ENCODE measurements at places on chromosomes 6 and 20.

DNA sequence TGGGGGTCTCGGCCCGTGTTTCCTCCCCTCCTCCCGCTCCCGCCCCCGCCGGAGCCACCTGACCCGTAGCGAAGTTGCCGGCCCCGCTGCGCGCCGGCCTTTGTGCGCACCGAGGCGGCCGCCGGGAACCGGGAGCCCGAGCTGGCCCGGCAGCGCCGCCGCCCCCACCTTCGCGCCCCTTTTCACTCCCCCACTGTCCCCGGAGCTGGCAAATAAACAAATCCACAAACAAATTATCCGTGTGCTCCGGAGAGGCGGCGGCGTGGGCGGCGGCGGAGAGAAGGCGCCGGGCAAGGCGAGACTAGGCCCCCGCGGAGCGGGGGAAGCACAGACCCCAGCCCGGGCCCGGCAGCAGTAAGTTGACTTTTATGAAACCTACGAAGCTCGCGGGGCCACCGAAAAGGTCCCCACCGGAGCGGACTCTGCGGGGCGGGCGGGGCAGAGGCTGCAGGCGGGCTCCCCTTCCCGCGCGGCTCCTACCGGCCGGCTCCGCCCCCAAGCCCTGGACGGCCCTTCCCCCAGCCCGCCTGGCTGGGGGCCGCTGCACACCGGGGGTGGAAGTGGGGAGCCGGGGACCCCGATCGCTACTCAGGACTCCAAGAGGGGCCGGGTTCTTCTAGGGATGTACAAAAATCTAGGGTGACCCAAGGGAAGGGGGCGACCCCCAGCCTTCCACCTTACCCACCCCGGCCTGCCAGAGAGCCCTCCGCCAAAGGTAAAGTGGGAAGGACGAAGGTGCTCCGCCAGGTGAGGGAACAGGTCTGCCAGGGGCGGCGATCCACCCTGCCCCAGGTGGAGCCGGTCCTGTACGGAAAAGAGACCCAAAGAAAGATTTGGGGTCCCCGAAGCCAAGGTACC lies 40.7 kb downstream of the YTHDF1 start:
- DNase-seq, result no peak

- DNase-seq, result no peak
Observed at GRCh38 chr6:170282512-170283158, 8.2 kb downstream of the DLL1 start.

DNA sequence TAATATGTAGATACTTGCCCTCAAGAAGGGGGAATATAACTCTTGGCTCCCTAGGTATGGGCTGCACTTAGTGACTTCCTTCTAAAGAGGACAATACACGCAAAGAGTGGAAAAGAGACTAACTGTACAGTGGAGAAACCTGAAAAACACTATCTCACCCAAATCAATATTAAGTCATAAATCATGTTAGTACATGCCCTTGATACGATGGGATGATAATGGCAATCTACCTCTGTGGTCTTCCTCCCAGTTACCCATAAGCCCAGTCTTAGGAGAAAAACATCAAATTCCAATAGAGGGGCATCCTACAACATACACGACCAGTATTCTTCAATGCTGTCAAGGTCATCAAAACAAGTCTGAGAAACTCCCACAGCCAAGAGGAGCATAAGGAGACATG lies 1.3 kb downstream of the TRIM26 start:
- DNase-seq, result no peak

DNA sequence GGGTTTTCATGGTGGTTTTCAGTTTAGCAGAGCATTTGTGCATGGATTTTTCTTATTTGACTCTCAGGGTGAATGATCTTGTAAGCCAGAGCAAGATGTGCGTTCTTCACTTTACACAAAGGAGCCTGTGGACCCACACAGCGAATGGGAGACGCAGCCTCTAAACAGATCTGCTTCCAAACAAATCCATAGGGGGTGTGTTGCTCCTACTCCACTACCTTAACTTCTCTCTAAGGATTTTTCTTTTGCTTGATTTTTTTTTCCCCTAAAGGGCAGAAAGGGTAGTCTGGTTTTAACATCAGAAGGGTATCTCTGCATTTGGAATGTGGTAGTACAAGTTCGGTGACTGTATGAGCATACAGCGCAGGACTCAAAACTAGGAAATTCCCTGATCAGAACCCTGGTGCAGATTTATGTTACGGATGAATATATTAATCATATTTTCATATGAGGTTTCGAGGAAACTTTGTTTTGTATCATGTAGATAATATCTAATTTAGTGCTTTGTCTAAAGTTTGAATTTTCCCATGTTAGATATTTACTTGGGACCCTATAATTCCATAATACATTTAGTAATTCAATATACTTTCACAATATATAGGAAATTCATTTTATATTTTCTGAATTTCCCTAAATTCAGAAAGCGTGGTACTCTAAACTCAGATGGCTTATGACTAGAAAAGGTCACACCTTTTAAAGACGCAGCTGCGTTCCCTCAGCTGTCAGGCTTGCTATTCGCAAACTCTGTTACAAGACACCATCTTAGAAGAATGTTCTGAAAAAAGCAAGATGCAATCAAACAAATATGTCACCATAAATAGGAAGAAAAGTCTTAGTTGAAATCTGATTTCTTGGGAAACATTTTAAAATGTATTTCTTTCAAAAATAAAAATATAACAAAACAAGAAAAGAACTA lies 196.9 kb downstream of the TMEM242 start:
- DNase-seq, result no peak

- no peak for DNase-seq
Observed at GRCh38 chr20:53149890-53150205, 177.7 kb downstream of the TSHZ2 start.

GRCh38 chr6:83708546-83708969 lies 343 bp downstream of the SNAP91 start:
- DNase-seq, result no peak

- no peak for DNase-seq
Observed at GRCh38 chr6:16404456-16404855, 166.1 kb downstream of the GMPR start.

GRCh38 chr6:30754631-30755030 lies 10.3 kb upstream of the IER3 start:
- DNase-seq, result no peak

- DNase-seq, result no peak
Observed at GRCh38 chr6:161547617-161548016, 273.8 kb upstream of the AGPAT4 start.

GRCh38 chr6:109429496-109429895 lies 10.9 kb downstream of the PPIL6 start:
- DNase-seq, result no peak

DNA sequence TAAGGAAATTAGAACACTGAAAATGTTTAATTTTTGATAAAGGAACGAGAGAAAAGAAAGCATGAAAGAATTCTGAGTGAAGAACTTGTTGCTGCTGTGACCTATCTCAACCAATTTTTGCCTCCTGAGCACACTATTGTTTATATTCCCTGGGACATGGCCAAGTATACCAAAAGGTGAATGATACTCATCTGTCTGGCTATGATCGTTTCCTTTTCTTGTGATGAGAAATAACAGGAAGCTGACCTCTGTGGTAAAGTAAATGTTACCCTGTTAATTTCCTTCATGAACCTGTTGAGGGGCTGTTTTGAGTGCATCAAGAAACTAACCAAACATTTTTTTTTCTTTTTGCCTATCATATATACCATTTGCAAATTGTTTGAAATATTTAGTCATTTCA lies 69.1 kb downstream of the FIG4 start:
- DNase-seq, result no peak

- DNase-seq, result no peak
Observed at GRCh38 chr6:46078294-46078693, 51.5 kb upstream of the ENPP4 start.

DNA sequence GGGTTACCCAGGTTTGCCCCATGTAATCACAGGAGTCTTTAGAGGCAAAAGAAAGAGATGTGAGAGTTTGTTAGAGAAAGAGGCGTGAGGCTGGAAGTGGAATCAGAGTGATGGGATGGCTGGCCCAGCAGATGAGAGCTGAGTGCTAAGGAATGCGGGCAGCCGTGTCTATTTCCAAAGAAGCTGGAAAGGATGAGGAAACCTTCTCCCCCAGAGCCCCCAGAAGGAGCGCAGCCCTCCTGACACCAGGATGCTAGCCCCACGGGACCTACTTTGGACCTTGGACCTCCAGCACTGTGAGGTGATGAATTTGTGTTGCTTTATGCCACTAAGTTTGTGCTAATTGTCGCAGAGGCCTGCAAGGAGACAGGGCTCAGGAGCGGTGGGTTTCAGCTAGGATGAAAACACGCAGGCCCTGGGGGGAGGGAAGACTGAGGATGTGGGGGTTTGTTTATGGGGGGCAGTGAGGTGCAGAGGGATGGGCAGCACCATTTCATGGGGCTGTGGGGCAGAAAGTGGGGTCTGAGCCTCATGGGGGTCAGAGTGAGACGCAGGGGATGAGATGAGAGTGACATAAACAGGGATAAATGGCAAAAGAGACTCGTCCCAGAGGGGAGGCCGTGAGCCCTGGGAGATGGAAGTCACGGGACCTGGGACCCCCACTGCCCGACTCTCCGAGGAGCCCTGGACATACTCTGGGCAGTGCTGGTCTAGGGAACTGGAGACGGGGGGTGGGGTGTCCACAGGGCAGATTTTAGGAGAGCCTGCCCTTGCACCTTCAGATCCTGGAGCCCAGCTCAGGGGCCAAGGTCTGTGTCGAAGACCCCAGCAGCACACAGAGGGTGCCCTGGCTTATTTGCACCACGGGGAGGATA lies 160.2 kb downstream of the NFATC2 start:
- no peak for DNase-seq

GRCh38 chr6:143390278-143390677 lies 60.2 kb downstream of the ADAT2 start:
- DNase-seq, result no peak

DNA sequence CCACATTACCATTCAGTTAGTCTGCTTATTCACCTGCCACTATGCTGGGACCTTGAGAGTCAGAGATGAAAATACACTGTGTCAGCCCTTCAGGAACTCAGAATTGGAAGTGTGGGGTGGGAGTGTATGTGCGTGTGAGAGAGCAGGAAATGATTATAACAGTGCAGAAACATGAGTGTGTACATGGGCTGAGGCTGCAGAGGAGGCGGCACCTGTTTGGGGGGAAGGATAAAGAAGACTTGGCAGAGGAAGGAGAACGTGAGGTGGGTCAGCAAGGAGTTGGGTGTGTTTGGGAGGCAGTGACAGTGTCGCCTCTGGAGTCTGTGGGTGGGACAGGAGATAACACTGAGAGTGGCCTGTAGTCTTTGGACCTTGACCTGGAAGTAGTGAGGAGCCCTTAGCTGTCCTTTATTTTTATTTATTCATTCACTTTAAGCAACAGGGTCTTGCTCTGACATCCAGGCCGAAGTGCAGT lies 3.1 kb downstream of the CHMP4B start:
- DNase-seq, result no peak

GRCh38 chr6:146944809-146945208 lies 259.4 kb upstream of the STXBP5 start:
- DNase-seq, result no peak

- no peak for DNase-seq
Observed at GRCh38 chr6:79066330-79066729, 11.7 kb downstream of the PHIP start.

DNA sequence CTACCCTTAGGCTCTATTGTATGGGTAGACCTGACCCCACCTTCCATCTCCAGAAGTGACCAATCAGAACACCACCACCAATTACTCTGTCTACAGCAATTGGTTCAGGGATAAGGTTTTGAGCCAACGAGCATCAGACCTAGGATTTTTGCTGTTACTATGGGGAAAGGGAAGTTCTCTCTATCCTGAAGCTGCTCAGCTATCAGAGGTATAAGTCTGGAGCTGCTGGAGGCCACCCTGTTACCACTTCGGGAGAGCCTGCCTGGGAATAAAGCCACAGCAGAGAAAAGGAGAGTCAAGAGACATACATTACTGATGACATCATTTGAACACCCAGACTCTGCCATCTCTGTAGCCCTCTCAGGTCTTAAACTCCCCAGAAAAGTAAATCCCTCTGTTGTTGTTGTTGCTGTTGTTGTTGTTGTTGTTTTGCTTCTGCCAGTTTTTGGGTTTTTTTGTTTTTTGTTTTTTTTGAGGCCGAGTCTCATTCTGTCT lies 94.5 kb downstream of the PREX1 start:
- no peak for DNase-seq

GRCh38 chr20:11853359-11853758 lies 64.3 kb upstream of the BTBD3 start:
- no peak for DNase-seq

- DNase-seq, result no peak
Observed at GRCh38 chr6:127918506-127919427, 17.9 kb upstream of the THEMIS start.

DNA sequence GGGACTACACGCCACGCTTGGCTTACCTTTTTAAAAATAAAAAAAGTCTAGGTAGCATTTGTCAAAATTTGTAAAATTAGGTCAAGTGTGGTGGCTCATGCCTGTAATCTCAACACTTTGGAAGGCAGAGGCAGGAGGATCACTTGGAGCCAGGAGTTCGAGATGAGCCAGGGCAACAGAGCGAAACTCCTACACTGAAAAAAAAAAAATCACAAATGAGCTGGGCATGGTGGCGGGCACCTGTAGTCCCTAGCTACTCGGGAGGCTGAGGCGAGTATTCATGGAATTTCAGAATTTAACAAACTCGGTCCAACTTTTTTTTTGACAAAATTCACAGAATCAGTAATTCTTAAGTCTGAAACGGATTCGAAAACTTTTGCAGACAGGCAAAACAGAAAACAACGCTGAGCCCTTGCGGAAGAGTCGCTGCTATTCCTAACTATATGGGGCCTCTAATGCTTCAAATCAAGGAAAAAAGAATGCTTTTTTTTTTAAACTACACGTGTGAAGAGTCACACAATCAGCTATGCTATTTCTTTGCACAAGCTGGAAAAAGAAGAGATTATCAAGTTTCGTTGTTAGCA lies 62.9 kb downstream of the GTF2H5 start:
- DNase-seq, result no peak

DNA sequence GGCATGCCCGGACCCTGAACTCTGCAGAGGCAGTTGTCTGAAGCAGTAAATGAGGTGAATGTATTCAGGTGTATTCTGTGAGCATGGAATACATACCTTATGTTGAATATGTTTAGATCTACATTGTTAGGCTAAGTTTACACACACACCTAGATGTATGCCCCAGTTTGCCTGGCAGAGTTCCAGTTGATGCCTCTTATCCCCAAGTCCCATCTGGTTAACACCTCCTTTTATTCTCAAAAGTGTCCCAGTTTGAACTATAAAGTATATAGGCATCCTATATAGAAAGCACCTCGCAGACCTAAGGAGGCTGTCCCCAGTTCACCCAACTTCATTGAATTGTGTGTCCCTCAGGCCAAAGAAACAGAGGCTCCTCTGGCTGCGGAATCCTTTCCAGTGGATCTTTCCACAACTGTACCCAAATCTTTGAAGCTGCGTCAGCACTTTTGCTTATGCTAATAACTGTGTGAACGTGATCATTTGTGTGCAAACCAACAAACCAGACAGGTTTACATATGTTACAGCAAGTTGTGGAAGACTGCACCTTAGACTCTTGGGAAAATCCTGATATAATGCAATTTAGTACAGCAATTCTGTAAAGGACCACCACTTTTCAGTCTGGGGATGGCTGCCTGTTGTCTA lies 4.8 kb upstream of the DHX35 start:
- no peak for DNase-seq

All from NCI-H187 (cell line).